Non-pigmented ciliary epithelial cell (primary cell): ENCODE measurements at places on chromosomes 1 and 21.

GRCh38 chr1:234989479-234990327, 138.9 kb downstream of the TOMM20 start:
- no peak for DNase-seq

GRCh38 chr1:241627453-241628259, 12.5 kb downstream of the CHML start:
- no peak for DNase-seq

- DNase-seq = no peak
Observed at GRCh38 chr1:6075748-6076147, 30.1 kb downstream of the KCNAB2 start.

DNA sequence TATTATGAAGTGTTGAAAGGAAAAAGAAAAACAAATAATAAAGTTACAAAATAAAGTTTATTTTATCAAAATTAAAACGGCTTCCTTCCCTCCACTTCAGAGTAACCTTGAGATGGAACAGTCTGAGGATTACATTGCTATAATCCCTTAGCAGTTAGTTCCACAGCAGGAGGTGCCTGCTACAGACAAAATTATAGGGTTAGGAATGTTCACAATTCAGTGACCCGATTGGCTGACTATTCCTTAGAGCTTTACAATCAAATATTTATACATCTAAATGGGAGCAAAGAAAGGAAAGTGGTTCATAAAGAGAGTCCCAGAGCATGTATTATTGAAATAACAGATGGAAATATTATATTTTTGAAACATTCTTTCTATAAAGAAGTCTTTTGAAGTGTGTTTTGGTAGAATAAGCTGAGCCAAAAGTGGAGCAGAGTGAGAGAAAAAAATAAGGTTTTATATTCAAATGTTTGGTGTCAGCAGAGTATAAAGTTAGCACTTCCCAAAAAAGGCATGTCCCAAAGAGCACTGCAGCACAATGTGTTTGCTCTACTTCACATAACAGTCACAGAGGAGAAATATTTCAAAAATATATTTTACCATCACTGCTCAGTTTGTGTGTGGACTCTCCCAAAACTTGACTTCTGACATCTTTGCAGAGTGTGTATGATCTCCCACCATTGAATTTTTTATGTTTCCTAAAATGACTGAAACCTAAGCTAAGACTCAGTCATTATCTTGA, 71.4 kb upstream of the GORAB start:
- DNase-seq = no peak

GRCh38 chr21:43727519-43728153, 8.7 kb downstream of the PDXK start:
- DNase-seq = no peak

GRCh38 chr1:220796530-220796929, 9.8 kb downstream of the MTARC1 start:
- no peak for DNase-seq

- DNase-seq = no peak
Observed at GRCh38 chr1:41519667-41520066, 35.2 kb upstream of the EDN2 start.

DNA sequence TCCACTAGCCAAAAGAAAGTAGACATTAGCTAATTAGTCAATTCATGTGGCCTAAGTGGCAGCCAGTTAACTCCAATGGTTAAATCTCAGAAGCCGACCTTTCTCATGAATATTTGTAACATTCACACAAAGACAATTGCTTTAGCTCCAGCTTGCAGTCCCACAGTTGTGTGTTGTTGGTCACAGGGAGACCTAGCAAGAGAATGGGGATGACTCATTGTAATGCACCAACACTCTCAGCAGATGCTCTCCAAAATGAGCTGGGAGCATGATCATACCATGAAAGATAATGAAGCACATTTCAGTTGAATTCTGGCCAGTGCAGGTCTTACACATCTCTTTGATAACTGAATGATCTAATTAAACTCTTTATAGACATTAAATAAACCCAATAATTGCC, 160.4 kb downstream of the HLX start:
- no peak for DNase-seq

- DNase-seq = no peak
Observed at GRCh38 chr1:29210278-29211085, 20.3 kb downstream of the MECR start.

GRCh38 chr1:11790880-11791715, 14.7 kb downstream of the MTHFR start:
- DNase-seq = peak; percentile 46

DNA sequence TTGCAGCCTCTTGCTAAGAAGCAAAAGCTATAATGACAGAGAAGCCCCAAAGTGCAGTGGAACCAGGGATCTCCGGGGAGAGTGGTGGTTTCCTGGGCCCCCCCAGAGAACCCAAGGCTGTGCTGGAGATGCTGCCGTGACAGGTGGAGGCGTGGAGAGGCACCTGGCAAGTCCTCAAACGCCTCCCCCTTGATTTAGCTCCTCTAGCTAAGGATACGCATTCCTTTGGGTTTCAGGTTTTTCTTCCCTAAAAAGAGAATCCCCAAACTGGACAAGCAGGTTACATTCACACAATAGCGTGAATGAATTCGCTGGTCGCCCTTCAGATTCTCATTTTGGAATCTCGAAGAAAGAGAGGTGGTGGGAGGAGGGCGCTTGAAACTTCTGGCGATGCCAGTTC, 853 bp upstream of the ATP1A1 start:
- DNase-seq = no peak

DNA sequence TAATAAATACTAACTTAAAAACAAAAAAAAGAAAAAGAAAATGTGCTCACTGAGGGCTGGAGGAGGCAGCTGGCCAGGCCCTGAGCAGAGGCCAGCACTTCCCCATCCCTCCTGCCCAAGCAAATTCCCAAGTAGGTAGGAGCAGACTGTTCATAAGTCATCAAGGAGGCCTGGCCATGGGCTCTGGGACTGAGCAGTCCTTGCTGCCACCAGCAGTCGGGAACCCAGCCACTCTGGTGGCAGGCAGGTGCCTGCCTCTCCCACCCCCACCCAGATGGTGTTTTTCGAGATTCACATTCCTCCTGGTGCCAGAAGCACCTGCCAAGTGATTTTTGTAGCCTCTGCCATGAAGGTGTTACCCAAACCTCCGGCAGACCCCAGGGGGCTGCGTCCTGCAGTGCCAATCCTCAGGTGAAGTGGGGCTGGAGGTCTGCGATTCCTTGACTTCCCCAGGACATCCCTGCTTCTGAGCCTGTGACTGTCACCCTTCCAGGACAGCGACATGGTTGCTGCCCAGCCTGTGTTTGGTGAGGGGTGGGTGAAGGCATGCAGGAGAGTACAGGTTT, 204.2 kb upstream of the TMEM51 start:
- DNase-seq = no peak

- no peak for DNase-seq
Observed at GRCh38 chr1:109105881-109106280, 8.0 kb upstream of the ELAPOR1 start.

DNA sequence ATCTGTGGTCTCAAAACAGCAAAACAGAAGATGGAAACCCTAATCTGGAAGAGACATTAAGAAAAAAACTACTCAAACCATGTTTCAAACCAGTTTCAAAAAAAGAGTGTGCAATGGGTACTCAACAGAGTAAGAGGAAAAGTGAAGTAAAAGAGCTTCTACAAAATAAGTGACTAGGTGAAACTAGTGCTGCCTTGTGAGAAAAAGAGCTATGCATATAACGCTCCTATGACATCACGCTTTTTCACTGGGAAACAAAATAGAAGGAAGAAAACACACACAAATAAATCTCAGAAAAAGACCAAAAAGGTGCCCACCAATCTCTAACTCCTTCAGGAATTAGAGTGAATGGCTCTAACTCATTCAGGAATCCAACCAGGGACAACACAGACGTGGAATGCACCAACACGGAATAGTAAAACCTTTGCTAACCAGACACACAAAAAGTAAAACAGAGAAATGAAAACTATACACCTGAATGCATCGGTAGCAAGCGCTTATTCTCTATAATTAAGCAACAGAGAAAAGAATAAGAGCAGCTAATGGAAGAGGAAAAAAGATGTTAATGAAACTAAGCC, 1.3 kb downstream of the FOXJ3 start:
- DNase-seq = no peak

GRCh38 chr1:3468236-3469103, 14.0 kb downstream of the ARHGEF16 start:
- DNase-seq = no peak

- DNase-seq = no peak
Observed at GRCh38 chr21:41647806-41648561, 118.9 kb downstream of the RIPK4 start.

- no peak for DNase-seq
Observed at GRCh38 chr1:54763816-54764132, 549 bp downstream of the PARS2 start.

GRCh38 chr21:45867671-45868081, 113.9 kb upstream of the COL6A1 start:
- no peak for DNase-seq

DNA sequence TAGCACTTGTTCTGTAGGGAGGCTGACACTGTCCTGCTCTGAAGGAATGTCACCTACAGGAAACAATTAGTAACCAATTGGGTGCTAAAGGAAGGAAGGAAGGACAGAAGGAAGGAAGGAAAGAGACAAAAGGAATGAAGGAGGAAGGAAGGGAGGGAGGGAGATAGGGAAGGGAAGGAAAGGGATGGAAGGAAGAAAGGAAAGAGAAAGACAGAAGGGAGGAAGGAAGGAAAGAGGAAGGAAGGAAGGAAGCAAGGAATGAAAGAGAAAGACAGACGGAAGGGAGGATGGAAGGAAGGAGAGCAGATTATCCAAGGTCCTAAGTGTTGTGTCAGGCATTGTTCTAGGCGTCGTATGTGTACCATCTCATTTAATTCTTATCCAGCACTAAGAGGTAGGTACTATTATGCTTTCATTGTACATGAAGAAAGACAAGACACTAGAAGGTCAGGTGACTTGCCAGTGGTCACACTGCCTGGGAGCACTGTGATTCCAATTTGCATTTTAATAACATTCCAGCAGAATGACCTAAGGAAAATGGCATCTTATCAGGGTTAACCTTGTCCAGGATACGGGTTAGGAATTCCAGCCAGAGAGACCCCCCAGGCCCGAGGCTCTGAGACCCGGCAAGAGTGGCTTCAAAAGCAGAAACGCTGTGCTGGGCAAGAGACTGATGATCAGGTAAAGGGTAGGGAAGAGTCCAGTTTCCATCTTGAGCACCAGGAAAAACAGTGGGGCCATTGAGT, 29.6 kb downstream of the CLIC6 start:
- no peak for DNase-seq

DNA sequence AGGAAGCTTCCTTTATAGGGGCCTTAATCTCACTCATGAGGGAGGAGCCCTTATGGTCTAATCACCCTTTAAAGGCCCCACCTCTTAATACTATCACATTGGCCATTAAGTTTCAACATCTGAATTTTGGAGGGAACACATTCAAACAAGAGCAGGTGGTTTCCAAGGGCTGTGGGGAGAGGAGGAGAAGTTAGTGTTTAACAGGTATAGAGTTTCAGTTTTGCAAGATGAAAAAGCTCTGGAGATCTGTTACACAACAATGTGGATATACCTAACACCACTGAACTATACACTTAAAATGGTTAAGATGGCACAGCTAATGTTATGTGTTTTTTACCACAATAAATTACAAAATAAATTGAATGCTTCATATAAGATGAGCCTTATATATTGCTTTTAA, 113.4 kb upstream of the DNAH14 start:
- no peak for DNase-seq
